ENCODE measurements at places on chromosomes 4 and X.

DNA sequence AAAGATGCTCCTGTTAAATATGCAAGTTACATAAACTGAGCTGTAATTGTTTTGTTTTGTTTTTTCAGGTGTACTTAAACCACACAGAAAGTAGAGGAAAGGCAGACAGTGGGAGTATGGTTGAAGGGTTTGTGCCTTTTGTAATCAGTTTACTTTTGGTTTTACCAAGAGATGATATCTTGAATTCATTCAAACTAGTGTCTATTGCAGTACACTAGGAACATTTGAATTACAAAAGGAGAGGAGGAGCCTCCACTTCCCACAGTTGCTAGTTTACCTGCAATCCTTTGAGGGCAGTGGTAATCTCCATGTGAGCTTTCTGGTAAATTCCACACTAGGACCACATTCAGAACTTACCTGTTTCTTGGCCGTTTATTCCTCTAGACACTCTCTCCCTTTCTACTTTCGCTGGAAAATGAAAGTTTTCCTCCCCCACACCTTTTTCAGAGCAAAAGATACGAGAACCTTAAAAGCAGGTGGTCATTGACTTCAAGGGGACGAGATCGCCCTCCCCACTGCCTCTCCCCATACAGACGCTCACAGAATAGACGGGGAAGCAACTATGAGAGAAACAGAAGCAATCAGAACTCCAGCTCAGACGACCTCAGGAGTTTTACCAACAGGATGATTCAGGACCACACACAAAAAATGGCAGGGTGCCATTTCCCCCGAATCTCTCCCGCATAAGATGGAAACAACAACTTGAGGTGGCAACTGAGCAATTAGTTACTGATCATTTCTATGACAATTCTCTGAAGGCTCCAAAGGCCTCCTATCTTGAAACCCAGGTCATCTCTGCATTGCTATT is 3.3 kb downstream of the RBM47 start:
- no peak for DNase-seq

- DNase-seq = no peak
Observed at GRCh38 chrX:68183612-68184214, 249.6 kb downstream of the OPHN1 start.

GRCh38 chr4:26015133-26015651 is 101.2 kb downstream of the SMIM20 start:
- peak; percentile 44 for DNase-seq

- DNase-seq = no peak
Observed at GRCh38 chr4:173932701-173933100, 350.8 kb downstream of the FBXO8 start.

- no peak for DNase-seq
Observed at GRCh38 chrX:120281761-120282160, 29.5 kb downstream of the TMEM255A start.

- no peak for DNase-seq
Observed at GRCh38 chr4:52689096-52689495, 30.0 kb upstream of the USP46 start.

DNA sequence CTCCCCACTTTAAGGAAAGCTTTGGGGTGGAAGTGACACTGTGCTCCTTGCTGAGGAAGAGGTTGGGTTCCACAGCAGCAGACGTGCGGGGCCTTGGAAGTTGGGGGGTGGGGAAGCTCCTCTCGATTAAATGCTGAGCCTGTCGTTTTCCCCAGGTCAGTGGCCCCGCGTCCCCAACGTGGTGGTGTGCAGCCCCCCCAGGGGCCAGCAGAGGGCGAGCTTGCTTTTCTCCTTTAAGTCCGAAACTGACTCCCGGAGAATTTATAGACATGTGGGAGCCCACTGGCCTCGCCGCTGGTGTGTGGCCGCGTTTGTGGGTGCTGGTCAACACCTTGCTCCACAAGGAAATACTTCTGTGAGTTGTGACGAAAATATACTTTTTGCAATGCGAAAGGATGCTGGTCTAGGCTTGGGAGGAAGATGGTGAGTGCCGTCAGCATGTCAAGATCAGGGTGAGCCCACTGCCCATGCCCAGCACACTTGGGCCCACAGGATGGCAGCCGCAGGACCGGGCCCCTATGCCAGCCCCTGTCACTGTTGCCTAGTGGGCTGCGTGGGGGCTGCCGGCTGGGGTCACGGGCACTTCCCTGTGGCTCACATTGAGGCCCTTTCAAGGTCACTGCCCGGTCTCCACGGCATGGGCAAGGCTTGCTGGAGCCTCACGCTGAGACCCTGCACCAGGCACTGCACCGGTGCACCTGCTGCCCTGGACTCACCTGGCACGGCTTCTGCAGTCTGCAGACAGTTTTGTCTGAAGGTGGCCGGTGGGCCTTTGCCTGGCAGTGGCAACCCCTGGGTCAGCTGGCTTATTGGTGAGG is 9.4 kb downstream of the UVSSA start:
- peak; percentile 67 for DNase-seq

DNA sequence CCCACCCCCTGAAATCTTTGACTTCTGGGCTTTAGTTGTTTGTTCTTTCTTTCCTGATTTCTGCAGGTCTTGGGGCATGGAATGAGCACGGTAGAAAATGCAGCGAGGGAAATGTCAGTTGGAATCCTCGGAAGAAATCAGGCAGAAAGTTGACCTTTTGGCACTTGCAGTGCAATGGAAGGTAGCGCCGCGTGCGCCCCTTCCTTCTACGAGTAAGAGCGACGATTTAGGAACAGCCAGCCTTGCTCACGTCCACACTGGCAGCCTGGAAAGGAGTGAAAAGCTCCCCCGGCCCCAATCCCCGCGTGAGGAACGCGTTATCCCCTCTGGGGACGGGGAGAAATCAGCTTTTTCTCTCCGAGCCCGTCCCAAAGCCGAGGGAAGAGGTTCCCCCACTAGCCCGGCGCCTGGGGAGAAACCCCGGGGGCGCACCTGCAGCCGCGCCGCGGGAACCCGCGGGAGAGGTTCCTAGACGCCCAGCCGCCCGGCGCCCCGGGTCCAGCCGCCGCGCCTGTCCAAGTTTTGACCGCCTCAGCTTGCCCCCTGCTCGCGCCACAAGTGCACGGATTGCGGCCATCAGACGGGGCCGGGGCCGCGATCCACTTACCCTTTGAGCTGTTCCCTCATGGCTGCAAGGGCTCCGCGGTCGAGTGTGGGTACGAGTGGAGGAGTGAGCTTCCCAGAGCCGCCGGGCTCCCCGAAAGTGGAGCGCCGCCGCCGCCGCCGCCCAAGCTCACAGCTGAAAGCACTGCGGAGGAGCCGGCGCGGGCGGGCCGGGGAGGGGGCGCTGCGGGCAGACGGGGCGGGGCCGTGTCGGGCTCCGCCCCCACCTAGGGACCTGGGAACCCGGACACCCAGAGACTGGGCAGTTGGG is 194.6 kb upstream of the FTHL17 start:
- DNase-seq = peak; percentile 49

GRCh38 chr4:47972181-47972580 is 44.3 kb downstream of the CNGA1 start:
- DNase-seq = no peak

- no peak for DNase-seq
Observed at GRCh38 chrX:50180073-50180940, 20.5 kb downstream of the AKAP4 start.

DNA sequence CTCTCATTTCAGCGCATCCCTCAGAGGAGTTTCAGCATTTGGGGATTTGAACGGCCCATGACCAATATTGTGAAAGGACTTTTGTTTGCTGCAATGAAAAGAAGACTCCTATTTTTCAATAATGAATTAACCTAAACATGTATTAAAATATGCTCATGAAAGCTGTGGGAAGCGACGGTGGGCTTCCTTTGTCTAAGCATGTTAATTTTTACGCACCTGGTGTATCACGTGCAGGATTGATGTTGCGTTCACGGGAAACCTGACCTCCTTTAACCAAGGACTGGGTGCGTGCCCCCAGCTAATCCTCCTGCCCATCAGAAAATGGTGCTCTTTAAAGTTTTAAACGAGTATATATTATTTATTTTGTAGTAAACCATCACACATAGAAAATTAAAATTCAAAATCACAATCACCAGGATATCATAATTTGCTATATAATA is 590 bp upstream of the CCDC110 start:
- DNase-seq = peak; percentile 12

- DNase-seq = no peak
Observed at GRCh38 chr4:22764183-22764582, 71.4 kb downstream of the GBA3 start.
